ENCODE measurements at places on chromosomes 16 and 17.
A peak's percentile ranks its signal among the peaks of the same experiment; 100 is the strongest.

- DNase-seq = no peak
Observed at GRCh38 chr17:61366715-61367413, 32.8 kb upstream of the TBX2 start.

DNA sequence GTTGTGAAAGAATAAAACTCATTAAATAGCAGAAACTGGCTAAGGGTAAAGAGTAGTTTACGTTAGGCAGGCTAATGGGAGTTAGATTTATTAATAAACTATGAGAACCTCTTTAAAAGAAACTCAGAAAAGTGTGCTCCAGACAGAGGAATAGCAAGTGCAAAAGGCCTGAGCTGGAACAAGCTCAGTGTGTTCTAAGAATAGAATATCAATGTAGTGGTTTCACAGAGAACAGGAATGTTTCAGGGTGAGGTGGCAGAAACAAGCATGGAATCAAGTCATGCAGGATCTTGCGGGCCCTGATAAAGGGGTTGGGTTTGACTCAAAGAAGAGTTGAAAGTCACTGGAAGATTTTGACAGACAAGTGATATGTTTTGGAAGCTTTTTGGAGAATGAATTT is 164.0 kb upstream of the HS3ST3A1 start:
- DNase-seq = no peak

DNA sequence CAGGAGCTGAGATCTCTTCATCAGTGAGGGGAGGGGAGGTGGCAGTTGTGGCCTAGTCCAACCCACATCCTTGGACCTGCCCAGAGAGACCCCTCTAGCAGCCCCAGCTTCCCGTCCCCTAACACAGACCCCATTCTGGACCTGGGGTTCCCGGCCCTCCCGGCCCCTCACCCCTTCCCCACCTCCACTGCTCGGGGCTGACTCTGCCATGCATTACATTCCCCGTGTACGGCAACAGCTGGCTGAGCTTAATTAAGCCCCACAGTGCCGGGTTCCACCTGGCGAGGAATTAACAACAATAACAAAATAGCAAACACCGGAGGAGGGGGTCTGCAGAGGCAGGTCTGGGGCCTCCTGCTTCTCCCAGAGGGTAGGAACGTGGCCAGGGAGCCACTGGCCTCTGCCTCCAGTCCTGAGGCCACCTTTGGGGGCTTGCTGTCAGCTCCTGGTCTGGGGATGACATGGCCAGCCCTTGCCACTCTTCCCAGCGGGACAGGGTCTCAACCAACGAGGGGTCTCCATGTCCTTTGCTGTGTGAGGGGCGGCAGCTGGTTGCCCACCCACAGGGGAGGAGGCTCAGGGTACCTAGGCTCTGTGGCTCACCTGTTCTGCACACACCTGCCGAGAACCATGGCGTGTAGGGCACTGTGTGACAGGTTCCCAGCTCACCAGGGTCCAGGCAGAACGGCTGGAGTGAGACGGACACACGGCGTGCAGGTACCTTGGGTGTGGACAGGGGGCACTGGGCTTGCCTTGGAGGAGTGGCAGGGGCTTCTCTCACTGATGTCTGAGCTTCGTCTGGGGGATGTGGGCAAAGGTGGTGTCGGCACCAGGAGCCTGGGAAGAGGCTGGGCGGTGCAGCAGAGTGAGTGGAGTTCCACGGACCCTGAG is 46.9 kb upstream of the CBFA2T3 start:
- DNase-seq = no peak

GRCh38 chr17:16003841-16004240 is 4.2 kb downstream of the TTC19 start:
- DNase-seq = no peak

DNA sequence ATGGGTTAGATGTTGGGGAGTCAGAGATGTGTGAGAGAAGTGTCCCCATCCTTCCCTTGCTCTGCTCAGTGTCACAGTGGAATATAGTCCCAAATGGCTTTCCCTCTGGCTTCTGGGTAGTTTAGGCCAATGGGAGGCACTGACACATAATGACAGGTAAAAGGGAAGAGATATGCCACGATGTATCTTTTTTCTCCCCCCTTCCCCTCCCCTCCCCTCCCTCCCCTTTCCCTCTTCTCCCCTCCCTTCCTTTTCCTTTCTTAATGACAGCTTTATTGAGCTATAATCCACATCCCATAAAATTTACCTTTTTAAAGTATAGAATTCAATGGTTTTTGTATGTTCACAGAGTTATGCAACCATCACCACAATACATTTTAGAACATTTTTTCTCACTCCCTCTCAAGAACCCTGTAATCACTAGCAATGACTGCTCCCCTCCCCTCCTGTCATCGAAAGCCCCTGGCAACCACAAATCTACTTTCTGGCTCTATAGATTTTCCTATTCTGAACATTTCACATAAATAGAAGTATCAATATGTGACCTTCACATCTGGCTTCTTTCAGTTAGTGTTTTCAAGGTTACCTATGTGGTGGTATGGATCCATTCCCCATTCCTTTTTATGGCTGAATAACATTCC is 617 bp upstream of the CCR7 start:
- no peak for DNase-seq

GRCh38 chr17:40531051-40531991 is 29.9 kb upstream of the TNS4 start:
- peak; percentile 62 for DNase-seq

- DNase-seq = no peak
Observed at GRCh38 chr17:35713069-35713728, 18.2 kb upstream of the RASL10B start.

DNA sequence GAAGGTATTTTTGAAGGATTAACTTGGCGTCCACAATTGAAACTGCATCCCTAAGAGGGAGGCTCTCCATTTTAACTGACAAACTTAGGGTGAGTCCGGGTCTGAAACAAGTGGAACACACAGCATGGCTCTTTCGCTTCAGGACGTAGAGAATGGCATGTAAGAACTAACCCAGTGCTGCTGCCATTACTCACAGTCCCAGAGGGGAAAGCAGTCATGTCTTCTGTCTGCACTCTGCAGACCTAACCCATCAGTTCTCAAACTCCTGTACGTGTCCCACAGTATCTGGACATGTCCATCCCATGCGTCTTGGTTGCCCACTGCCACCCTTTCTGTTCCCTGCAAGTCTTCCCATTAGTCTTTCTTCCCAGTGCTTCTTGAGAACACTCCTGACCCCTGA is 563 bp downstream of the ST6GALNAC1 start:
- no peak for DNase-seq

GRCh38 chr17:51914577-51914976 is 243.9 kb downstream of the CA10 start:
- no peak for DNase-seq

- no peak for DNase-seq
Observed at GRCh38 chr17:78611607-78612006, 34.4 kb upstream of the DNAH17 start.

DNA sequence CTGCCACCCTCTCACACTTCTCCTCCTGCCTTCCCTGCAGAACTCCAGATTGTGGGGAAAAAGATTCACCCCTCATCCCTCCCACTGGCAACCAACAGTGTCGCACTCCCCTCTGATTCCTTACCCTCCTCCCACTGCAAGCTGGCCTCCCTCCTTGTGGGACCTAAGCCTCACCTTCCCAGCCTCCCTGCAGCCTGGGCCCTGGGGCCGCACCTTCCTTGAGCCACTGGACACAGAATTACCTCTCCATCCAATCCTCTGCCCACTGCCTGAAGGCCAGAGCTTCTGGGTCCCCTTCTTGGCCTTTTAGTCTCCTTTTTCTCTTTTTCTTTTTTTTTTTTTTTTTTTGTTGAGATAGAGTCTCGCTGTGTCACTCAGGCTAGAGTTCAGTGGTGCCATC is 33.9 kb downstream of the NGFR start:
- DNase-seq = no peak

DNA sequence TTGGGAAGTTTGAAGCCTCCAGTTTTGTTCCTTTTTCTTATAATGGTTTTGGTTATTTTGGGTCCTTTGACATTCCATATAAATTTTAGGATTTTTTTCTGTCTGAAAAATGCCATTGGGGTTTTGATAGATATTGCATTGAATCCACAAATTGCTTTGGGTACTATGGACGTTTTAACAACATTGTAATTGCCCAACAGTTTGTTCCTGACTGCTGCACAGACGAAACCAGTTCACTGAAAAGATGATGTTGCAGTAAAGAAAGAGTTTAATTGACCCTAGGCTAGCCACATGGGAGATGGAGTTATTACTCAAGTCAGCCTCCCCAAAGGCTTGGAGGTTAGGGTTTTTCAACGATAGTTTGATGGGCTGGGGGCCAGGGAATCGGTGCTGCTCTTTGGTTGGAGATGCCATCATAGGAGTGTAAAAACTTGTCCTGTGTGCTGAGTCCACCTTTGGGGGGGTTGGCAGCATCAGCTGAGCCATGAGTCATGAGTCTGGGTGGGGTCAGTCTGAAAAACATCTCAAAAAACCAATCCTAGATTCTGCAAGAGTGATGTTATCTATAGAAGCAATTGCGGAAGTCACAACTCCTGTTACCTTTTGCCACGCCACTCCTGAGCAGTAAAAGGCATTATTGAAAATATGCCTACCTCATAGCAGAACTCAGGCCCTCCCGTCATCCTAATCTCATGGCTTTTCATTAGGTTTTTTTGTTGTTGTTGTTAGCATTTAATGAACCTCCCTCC is 2.7 kb upstream of the PRSS41 start:
- no peak for DNase-seq

DNA sequence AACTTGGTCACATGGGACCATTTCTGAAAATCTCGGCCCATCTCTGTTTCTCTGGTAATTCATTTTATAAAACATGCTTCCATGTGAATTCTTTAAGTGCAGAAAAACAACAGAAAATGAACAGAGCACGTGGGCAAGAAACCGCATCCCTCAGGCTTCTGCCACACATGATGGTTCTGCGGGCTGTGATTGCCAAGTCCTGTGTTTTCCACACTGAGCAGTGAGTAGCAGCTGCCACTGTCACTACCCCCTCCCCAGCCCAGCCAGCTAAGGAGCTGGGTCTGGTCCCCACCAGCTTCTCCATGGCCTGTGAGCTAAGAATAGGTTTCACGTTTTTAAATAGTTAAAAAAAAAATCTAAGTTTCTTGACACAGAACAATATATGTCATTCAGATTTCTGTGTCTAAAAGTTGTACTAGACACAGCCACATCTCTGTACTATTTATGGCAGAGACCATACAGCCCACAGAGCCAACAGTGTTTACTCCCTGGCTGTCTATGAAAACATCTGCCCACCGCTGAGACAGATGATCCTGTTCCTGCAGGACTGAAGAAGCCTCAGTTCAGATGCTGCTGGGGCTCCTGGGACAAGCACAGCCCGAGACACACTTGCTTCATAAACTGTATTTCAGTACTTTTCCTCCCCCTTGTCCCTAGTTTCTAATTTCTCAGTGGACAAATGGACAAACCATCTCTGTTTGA is 41.5 kb downstream of the USP22 start:
- no peak for DNase-seq

GRCh38 chr16:48432136-48432535 is 46.9 kb upstream of the SIAH1 start:
- peak; percentile 23 for DNase-seq

- DNase-seq = no peak
Observed at GRCh38 chr17:6914711-6915110, 81.1 kb upstream of the ALOX12 start.

DNA sequence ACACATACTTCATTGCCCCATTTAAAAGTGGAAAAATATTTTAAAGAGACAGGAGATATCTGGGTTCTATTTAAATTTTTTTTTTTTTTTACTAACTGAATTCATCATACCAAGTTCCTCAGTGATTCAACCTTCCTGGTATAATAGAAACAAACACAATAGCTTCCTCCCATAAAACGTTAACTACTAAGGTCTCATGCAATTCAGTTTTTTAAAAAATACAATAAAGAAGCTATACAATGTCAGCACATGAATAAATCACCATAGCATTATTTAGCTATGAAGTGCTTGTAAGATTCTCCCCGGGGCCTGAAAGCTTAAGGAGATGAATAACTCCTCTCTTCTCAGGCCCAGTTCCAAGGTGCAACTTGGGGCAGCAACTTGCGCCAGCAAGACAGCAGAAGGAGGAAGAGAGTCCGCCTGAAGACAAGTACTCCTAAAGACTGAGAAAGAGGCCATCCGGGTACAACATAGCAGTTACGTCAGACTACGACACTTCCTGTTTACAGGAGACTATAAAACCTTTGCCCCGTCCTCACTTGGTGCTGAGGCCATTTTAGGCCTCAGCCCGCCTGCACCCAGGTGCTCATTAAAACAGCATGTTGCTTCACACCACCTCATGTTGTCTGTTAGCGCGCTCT is 81.5 kb downstream of the MYO1D start:
- DNase-seq = no peak

- no peak for DNase-seq
Observed at GRCh38 chr17:62130739-62131138, 65.7 kb upstream of the MED13 start.

- peak; percentile 79 for DNase-seq
Observed at GRCh38 chr17:63919311-63919723, 678 bp upstream of the GH1 start.

DNA sequence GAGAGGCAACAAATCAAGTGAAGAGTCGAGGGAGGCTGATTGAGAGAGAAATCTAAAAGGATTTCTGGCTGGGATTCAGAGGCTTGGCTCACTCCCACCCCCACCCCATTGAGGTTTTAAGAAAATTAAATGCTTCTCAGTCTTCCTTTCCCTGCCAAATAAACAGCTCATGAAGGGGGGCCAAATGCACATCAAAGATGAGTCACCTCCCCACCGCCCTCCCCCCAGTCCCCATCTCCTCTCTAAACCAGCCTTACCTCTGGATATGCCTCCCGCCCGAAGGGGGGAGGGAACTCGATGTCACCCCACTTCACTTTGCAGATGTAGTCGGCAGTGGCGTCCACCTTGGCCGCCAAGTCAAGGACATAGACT is 11.6 kb downstream of the ACLY start:
- no peak for DNase-seq

DNA sequence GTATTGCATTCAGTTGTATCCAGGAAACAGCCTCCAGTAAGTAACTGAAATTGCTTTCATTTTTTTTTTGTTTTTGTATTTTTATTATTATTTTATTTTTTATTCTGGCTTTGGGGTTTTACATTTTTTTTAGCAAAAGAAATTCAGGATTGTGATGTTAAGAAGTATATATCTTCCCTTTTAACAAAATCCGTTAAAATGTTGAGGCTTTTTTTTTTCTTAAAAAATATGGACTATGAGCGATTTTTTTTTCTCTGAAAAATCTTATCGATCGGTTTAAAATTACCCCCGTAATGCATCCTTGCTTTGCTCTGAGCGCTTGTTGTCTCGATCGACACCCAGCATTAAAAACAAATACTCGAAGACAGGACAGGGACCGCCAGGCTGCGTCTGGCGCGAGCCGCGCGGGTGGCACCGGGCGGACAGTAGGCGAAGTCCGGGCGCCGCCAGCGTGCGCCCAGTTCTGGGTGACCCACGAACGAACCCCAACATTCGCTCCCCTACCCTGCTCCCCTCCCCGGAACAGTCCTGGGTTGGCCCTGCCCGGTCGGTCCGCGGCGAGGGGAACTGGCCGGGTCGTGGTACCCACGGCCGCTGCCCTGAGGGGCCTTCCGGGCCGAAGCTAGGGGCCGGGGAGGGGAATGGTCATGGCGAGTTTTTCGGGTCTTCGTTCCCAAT is 482 bp downstream of the BAHCC1 start:
- no peak for DNase-seq

- DNase-seq = no peak
Observed at GRCh38 chr16:69406780-69407331, 17.6 kb upstream of the CYB5B start.
